ENCODE measurements at places on chromosomes 16 and 17.
A peak's percentile ranks its signal among the peaks of the same experiment; 100 is the strongest.

GRCh38 chr16:28984619-28985135 is at the start of gene LAT:
Gene LAT (plus strand): TSS chr16:28985052. CDS start chr16:28985418, 366 bp downstream.
- peak; percentile 34 for DNase-seq

GRCh38 chr16:69424053-69424934 is at the start of gene CYB5B:
Gene CYB5B (plus strand): TSS chr16:69424619. CDS start chr16:69424684, 65 bp downstream.
- peak; percentile 99 for DNase-seq

GRCh38 chr16:11051879-11052808 is 107.8 kb downstream of the CLEC16A start:
- no peak for DNase-seq

GRCh38 chr16:57072616-57073275 is 19.6 kb upstream of the CPNE2 start:
- no peak for DNase-seq

- DNase-seq = peak; percentile 80
These were observed 15.9 kb downstream of the GRB7 start for GRCh38 chr17:39753514-39754160.

- DNase-seq = peak; percentile 70
These were observed 1.1 kb downstream of the PHF12 start for GRCh38 chr17:28950017-28950751.

GRCh38 chr17:72354071-72354470 is 233.3 kb downstream of the SOX9 start:
- DNase-seq = no peak

GRCh38 chr17:61645920-61646319 is 54.9 kb upstream of the NACA2 start:
- no peak for DNase-seq

- no peak for DNase-seq
These were observed 4.1 kb downstream of the CSF3 start for GRCh38 chr17:40019140-40019991.

GRCh38 chr17:66552371-66552770 is 250.0 kb downstream of the PRKCA start:
- no peak for DNase-seq

GRCh38 chr17:27670791-27671590 is 40.0 kb downstream of the LGALS9 start:
- DNase-seq = no peak

DNA sequence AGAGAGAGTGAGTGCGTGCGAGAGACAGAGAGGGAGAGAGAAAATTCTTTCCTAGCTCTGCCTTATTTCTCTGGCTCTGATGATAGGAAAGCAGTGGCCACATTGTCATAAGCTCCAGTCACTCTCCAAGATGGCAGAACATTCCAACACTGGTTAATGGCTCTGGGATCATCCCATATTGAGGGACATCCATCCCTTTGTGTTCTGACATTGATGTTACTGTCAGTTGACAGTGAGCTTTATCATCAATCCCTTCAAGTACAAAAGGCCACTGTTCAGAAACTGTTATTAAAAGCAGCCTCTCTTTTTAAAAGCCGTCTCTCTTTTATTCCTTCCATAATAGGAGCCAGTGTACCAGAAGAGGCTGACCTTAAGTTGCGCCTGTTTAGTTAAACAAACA is 1084.9 kb upstream of the RBFOX1 start:
- no peak for DNase-seq

DNA sequence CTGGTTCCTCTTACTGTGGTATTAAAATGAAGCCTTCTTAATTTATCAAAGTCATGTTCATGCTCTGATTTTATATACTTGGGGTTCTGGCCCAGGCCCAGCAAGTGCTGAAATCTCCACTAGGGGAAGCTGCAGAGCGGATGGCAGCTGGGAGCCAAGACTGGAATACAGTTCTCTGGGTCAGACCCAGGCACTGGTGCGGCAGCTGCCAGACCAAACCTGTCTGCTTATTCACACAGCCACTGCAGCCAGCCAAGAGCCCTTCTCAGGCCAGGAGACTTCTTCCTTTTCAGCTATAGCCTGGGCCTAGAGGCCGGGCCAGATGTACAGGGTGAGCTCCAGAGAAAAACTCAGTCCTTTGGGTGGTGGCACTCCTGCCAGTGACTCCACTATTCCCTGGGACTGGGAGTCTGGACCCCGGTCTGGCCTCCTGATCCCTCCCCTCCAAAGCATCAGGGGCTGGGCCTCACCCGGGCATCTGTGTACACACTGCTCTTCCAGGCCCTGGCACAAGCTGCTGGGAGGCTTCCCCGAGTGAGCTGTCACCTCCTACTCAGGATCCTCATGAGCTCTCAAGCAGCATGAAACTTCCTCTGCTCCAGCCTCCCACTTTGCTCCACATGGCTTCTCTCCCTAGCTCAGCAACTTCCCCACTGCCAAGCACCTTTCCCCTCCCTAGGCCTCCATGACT is 24.4 kb downstream of the ATP6V0D1 start:
- DNase-seq = peak; percentile 49

GRCh38 chr16:56480776-56481467 is 29.6 kb downstream of the OGFOD1 start:
- DNase-seq = no peak

DNA sequence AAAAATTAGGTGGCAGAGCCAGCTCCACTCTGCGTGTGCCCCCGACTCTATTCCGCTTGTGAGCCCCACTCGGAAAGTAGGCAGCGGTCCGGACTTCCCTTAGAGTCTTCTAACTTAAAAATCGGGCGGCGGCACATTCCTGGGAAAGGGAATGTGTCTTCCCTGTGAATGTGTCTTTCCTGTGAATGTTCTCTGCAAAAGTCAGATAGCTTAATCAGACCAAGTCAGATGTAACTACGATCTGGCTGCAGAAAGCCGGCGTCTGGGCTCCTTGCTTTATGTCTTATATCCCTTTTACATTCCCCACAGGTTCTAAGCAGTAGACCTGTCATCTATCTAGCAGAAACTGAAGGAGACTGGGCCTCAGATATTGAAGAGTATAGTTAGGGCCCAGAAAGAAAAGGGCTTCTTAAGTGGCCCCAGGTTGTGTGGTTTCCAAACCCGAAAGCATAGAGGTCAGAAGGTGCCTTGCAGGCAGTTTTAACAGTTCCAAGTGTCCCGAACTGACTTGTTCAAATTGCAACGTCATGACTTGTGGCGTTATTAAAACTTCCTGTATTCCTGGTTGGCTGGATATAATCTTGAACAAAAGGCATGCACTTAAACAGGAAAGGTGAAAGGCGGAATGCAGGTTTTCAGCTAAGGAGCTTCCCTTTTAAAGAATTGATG is 601 bp downstream of the PHKB start:
- peak; percentile 79 for DNase-seq

DNA sequence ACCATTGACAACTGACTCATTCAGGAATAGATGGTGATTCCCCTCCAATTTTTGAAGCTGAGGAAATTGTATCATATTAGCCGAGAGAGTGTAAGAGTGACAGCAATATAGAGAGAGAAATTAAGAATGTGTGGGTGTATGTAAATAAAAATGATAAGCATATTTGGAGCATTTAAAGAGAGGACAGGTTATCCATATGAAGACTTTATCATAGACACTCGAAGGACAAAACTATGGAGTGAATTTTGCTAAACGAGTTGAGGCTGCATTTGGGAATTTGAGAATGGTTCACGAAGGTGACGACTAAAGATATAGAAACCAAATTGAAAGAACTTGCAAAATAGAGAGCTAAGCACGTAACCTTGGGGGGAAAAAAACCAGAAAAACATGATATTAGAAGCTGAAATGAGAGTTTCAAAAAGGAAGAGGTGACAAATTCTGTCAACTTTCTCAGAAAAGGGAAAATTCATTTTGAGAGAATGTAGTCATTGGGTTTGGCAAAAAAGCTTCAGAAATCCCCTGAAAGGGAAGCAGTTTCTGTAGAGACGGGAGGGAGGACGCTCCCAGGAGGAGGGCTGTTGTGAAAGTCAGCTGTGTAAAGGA is 129.7 kb downstream of the KCNJ2 start:
- no peak for DNase-seq

- DNase-seq = no peak
These were observed 133.6 kb upstream of the CRHR1 start for GRCh38 chr17:45650561-45650960.

GRCh38 chr17:34852614-34853013 is 108.6 kb downstream of the CCT6B start:
- peak; percentile 11 for DNase-seq

- no peak for DNase-seq
These were observed 55.2 kb upstream of the ERN1 start for GRCh38 chr17:64185101-64185500.

DNA sequence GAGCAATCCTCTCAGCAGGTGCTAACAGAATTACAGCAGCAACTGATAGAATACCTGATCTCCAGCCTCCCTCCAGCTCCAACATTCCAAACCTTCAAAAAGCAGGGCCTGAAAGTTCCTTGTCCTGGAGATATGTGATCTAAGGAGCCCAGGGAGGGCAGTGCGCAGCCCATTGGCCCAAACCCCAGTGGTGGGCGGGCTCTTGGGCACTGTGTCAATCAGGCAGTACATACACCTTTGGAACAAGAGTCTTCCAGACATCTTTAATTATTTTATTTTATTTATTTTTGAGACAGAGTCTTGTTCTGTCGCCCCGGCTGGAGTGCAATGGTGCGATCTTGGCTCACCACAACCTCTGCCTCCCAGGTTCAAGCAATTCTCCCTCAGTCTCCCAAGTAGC is 24.2 kb downstream of the SLC12A3 start:
- DNase-seq = no peak

GRCh38 chr17:57747221-57748017 is 2.3 kb upstream of the CCDC182 start:
- DNase-seq = peak; percentile 80

- DNase-seq = no peak
These were observed 679.7 kb upstream of the SOX9 start for GRCh38 chr17:71441098-71441497.

GRCh38 chr17:57662644-57663308 is 82.3 kb downstream of the CCDC182 start:
- DNase-seq = peak; percentile 89

- no peak for DNase-seq
These were observed 682.1 kb upstream of the SOX9 start for GRCh38 chr17:71438631-71439146.

- DNase-seq = peak; percentile 36
These were observed 4.5 kb upstream of the RAB40C start for GRCh38 chr16:585351-585750.

DNA sequence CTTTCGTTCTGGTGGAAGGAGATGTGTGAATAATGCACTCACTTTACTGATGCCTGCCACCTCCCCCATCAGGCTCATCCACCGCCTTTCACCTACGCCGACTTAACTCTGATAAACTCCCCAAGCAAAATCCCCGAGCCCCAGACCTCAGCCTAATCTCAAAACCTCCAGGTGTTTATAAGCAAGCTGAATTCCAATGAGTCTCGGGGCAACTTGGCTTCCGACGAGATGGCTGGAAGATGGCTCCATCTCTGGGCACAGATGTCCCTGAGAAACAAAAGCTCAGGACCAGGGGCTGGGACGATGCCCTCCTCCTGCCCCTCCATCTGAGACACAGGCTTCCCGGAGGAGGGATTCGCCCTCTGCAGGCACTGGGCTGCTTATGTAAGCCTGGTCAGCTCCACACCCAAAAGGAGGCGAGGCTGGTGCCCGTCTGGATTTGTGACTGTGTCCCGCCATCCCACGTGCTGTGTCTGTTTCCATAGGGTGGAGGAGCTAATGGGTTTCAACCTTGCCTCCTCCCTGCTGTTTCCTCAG is 386.4 kb upstream of the TNRC6C start:
- no peak for DNase-seq

DNA sequence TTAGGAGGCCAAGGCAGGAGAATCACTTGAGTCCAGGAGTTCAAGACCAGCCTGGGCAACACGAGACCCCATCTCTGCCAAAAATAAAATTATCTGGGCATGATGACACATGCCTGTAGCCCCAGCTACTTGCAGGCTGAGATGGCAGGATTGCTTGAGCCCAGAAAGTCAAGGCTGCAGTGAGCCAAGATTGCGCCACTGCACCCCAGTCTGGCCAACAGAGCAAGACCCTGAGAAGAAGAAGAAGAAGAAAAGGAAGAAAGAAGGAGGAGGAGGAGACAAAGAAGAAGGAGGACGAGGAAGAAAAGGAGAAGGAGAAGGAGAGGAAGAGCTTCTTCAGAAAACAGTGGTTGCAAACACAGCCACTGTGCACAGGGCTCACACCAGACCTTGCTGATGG is 8.4 kb upstream of the DPEP3 start:
- no peak for DNase-seq

GRCh38 chr16:48158296-48158695 is 2.5 kb upstream of the ABCC12 start:
- DNase-seq = no peak

DNA sequence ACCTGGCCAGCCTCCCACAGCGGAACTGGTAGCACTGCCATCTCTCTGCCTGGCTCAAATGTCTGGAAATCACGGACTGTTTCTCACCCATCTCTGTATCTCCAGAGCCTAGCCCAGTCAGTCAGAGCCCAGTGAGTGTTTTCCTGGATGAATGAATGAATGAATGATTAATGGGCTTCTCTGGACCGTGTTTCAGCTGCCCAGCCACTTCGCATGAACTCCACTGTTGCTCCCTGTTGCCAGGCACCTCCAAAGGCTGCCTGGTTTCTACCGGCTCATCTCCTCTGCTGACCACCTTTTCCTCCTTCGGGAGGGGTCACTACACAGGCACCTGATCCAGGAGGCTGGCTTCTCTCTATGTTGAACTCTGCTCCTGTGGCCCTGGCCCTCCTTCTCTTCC is 91.0 kb upstream of the SDK2 start:
- DNase-seq = no peak

- peak; percentile 15 for DNase-seq
These were observed 3.3 kb upstream of the XYLT1 start for GRCh38 chr16:17474037-17474436.

GRCh38 chr16:20897253-20897897 is 2.8 kb downstream of the DCUN1D3 start:
- no peak for DNase-seq

DNA sequence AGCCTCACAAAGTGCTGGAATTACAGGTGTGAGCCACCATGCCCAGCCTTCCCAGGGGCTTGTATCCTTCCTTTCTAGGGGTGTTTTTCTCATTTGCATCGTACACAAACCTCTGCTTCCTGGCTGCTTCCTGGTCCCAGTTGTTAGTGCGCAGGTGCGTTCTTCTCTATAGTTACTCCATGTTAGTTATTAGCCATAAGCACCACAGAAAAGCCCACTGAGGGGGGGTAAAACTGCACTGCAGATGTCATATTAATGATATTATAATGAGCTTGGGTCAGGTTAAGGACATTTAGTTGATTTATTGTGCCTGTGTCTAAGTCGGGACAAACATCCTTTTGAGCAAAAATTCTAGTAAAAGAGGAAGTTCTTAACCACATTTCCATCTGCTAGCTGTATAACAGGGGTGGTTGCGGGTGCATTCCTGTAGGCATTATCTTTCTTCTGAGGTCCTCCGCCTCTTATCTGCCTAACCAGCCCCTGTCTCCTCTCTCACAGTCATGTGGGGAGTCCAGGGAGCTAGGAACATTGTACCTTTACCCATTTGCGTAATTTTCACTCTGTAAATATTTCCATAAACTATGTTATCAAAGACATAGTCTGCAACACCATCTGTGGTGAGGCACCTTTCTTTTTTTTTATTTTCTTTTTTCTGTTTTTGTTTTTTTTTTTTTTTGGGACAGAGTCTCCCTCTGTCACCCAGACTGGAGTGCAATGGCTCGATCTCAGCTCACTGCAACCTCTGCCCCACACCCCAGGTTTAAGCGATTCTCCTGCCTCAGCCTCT is 23.6 kb upstream of the ATF7IP2 start:
- DNase-seq = peak; percentile 70

- no peak for DNase-seq
These were observed 123.5 kb upstream of the ZFHX3 start for GRCh38 chr16:73171380-73171779.
